Activated CD8-positive, alpha-beta T cell treated with anti-CD3 and anti-CD28 coated beads for 36 hours (primary cell): ENCODE measurements at places on chromosomes 5 and 9. TPM values are rescaled to one million over a fixed set of nuclear protein-coding genes. Genes with fewer than 3 reads are reported as not detected.

- peak overlapping the region; percentile 79 for H3K4me3 ChIP-seq
- H3K4me1 ChIP-seq: peaks cover 32% of the 10 kb centered on the region
- peak overlapping the region; percentile 89 for H3K27ac ChIP-seq
Measured at GRCh38 chr5:108381350-108381953, 446 bp downstream of the FBXL17 start.

- no peak overlapping the region for H3K27ac ChIP-seq
- peaks cover 3% of the 10 kb centered on the region for H3K36me3 ChIP-seq
- H3K4me3 ChIP-seq: no peak overlapping the region
- H3K4me1 ChIP-seq: peaks cover 15% of the 10 kb centered on the region
- peaks cover 51% of the 10 kb centered on the region for H3K27me3 ChIP-seq
Measured at GRCh38 chr9:14310311-14310710, 3.6 kb downstream of the NFIB start.

Gene TMEM8B
- 3.4 TPM for total RNA-seq

Gene SCGB3A2
- not detected for total RNA-seq

- DNase-seq: no peak
- no peaks in the 10 kb centered on the region for H3K4me1 ChIP-seq
- no peak overlapping the region for H3K27ac ChIP-seq
- no peak overlapping the region for H3K4me3 ChIP-seq
Measured at GRCh38 chr9:68455451-68455850, 85.2 kb downstream of the TMEM252 start.

Gene HRH2
- total RNA-seq: 23.2 TPM

DNA sequence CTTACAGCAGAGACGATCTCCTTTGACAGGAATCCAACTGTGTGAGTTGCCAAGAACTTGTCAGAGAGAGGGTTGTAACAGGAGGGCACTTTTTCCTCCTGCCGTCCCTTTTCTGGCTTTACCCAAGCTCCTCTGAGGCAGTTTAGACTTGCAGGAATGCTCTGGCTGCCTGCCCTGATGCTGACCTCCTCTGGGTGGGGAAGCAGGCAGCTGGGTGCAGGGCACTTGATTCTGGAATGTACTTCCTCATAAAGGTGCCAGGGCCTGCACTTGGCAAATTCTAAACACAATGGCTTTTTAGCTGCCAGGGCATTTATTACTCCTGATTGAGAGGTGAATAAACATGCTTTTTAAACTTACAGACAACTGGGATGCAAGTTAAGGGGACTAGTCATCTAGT is 190.4 kb downstream of the EPB41L4A start:
- DNase-seq: no peak
- no peaks in the 10 kb centered on the region for H3K36me3 ChIP-seq
- H3K27ac ChIP-seq: no peak overlapping the region
- H3K4me3 ChIP-seq: no peak overlapping the region

Gene ITGA1
- 6.0 TPM for total RNA-seq
